Kidney (tissue), 22 donors: ENCODE measurements at places on chromosomes 7 and 10. TPM values are rescaled to one million over a fixed set of nuclear protein-coding genes. Genes with fewer than 3 reads are reported as not detected.
A peak's percentile ranks its signal among the peaks of the same experiment; 100 is the strongest.

GRCh38 chr7:144018065-144018464 lies 17.9 kb downstream of the OR6B1 start:
- H3K4me1 ChIP-seq, result no peaks in the 10 kb centered on the region
- DNase-seq, result no peak
- no peaks in the 10 kb centered on the region for H3K27me3 ChIP-seq

The SPAM1 gene
- not detected for total RNA-seq

- peaks cover 63% of the 10 kb centered on the region for H3K36me3 ChIP-seq
- no peaks in the 10 kb centered on the region for H3K4me1 ChIP-seq
- no peak for DNase-seq
- H3K27me3 ChIP-seq, result no peaks in the 10 kb centered on the region
Measured at GRCh38 chr7:139596626-139597025, 73.1 kb downstream of the CLEC2L start.

The DGKB gene
- 1.5 TPM for total RNA-seq

- no peaks in the 10 kb centered on the region for H3K36me3 ChIP-seq
- H3K4me1 ChIP-seq, result no peaks in the 10 kb centered on the region
Measured at GRCh38 chr7:38796626-38797501, 112.1 kb downstream of the VPS41 start.

The TEX36 gene
- total RNA-seq, result not detected

DNA sequence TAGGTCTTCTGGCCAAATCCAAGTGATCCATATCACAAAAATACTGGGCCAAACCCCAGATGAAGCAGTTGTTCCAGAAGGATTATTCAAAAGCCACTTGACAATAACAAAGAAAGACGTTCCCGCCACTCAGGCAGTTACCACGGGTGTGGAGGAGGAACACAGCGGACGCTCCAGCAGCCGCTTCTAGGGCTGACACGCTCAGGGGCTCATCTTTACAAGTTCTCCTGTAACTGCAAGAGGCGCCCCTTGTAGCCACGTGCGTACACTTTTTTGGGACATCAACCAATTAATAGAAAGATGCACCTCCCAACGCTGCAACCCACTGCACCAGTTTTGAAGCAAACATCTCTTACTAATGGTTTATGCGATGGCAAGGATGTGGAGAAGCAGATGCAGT lies 159.4 kb downstream of the GRID1 start:
- no peaks in the 10 kb centered on the region for H3K4me1 ChIP-seq
- H3K27ac ChIP-seq, result no peak overlapping the region
- DNase-seq, result no peak
- no peaks in the 10 kb centered on the region for H3K27me3 ChIP-seq

The FAM131B gene
- 0.82 TPM for total RNA-seq

DNA sequence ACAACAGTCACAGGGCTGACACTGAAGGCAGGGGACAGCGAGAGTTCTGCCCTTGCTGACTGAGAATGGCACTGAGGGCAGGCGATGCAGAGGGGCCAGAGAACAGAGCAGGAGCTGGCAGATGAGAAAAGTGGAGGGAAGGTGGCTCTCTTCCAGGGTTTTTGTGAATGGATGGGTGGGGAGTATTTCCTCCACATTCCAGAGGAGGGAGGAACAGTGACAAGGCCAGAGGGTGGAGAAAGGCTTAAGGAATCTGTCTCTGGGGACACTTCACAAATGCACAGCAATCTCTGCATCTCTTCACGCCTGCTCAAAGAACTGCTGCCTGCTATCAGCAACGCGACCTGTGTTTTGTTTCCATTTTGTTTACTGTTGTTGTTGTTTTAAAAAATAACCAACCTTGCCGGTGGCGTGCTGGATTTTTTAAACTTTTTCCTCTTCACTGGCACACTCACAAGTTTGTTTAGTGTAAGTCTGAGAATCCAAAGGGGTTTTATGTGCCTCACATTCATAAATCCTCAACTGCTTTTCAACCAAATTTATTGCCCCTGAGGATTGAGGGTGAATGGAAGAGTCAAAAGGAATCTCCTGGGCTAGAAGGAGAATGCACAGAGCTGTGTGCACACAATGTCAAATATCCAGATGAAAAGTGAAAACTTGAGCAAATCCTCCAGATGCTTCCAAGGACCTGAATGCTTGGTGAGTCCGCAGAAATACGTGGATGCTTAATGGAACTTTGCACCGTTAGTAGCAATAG lies 129.3 kb downstream of the GLI3 start:
- H3K27me3 ChIP-seq, result no peaks in the 10 kb centered on the region
- peak; percentile 39 for DNase-seq
- H3K27ac ChIP-seq, result no peak overlapping the region
- no peak overlapping the region for H3K4me3 ChIP-seq
- no peaks in the 10 kb centered on the region for H3K4me1 ChIP-seq
- H3K36me3 ChIP-seq, result no peaks in the 10 kb centered on the region
